ENCODE measurements at places on chromosomes 1 and 21. TPM values are rescaled to one million over a fixed set of nuclear protein-coding genes. Genes with fewer than 3 reads are reported as not detected.

- no peaks in the 10 kb centered on the region for H3K4me1 ChIP-seq
- no peaks in the 10 kb centered on the region for H3K27me3 ChIP-seq
- no peak for DNase-seq
- H3K36me3 ChIP-seq, result no peaks in the 10 kb centered on the region
- H3K27ac ChIP-seq, result no peak overlapping the region
Measured at GRCh38 chr21:44471996-44472395, 16.7 kb downstream of the LRRC3 start.

- H3K27ac ChIP-seq, result no peak overlapping the region
- H3K4me3 ChIP-seq, result no peak overlapping the region
- no peaks in the 10 kb centered on the region for H3K36me3 ChIP-seq
Measured at GRCh38 chr21:42918291-42918690, 7.1 kb downstream of the ERVH48-1 start.

Gene NCMAP
- not detected for total RNA-seq

DNA sequence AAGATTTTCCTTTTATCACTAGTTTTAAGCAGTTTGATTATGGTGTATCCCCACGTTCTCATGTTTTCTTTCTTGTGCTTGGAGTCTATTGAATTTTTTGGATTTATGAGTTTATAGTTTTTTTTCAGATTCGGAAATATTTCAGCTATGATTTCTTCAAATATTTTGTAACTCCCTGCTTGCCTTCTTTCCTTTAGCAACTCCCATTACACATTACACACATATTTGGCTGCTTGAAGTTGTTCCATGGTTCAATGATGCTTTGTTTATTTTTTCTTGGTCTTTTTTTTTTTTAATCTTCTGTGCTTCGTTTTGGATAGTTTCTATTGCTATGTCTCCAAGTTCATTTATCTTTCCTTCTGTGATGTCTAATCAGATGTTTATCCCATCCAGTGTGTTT is 48.5 kb upstream of the WARS2 start:
- no peak overlapping the region for H3K27ac ChIP-seq
- no peaks in the 10 kb centered on the region for H3K27me3 ChIP-seq
- no peak overlapping the region for H3K4me3 ChIP-seq
- DNase-seq, result no peak
- H3K36me3 ChIP-seq, result no peaks in the 10 kb centered on the region
- no peaks in the 10 kb centered on the region for H3K4me1 ChIP-seq

Gene C1orf74
- 2.2 TPM for total RNA-seq

- no peaks in the 10 kb centered on the region for H3K36me3 ChIP-seq
- H3K4me1 ChIP-seq, result no peaks in the 10 kb centered on the region
- H3K27me3 ChIP-seq, result no peaks in the 10 kb centered on the region
- no peak overlapping the region for H3K4me3 ChIP-seq
- no peak overlapping the region for H3K27ac ChIP-seq
Measured at GRCh38 chr1:229941831-229942230, 125.2 kb upstream of the GALNT2 start.

- H3K36me3 ChIP-seq, result no peaks in the 10 kb centered on the region
- no peak overlapping the region for H3K4me3 ChIP-seq
- no peak overlapping the region for H3K27ac ChIP-seq
- no peak for DNase-seq
- no peaks in the 10 kb centered on the region for H3K4me1 ChIP-seq
- H3K27me3 ChIP-seq, result no peaks in the 10 kb centered on the region
Measured at GRCh38 chr21:38597421-38597820, 99.1 kb upstream of the ERG start.

GRCh38 chr1:214447557-214447871 is 103.9 kb downstream of the PTPN14 start:
- H3K27me3 ChIP-seq, result no peaks in the 10 kb centered on the region
- DNase-seq, result no peak
- no peak overlapping the region for H3K4me3 ChIP-seq
- H3K27ac ChIP-seq, result no peak overlapping the region
